ENCODE measurements at places on chromosomes 3 and 15.

DNA sequence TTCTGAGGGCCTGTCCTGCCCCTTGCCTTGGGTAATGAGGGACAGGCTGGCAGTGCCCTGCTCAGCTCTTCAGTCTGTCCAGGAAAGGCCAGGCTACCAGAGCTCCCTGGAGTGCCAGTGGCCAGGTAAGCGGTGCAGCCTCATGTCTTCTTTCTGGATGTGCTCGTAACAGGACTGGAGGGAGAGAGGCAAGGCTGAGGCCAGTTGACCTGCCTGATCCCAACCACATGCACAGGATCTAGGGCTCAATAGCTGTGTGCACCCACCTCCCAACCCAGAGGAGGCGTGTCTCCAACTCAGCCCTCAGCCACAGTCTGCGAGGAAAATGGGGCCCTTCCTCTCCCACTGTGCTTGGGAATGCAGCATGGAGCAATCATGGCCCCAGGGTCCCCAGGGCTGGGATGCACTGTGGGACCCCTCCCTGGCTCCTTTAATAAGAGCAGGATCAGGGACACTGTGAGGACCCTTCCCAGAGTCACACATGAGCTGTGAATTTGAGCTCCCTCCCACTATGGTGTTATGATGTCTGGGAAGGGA is 22.5 kb downstream of the ALS2CL start:
- DNase-seq: no peak

GRCh38 chr3:179299999-179300613 is 22.7 kb upstream of the ZNF639 start:
- DNase-seq: no peak

DNA sequence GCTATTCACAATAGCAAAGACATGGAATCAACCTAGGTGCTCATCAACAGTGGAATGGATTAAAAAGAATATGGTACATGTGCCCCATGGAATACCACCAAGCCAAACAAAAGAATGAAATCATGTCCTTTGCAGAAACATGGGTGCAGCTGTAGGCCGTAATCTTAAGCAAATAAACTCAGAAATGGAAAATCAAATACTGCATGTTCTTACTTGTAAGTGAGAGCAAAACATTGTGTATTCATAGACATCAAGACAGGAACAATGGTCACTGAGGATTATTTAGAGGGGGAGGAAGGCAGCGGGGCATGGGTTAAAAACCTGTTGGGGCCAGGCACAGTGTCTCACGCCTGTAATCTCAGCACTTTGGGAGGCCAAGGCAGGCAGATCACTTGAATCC is 304.7 kb upstream of the ROBO2 start:
- no peak for DNase-seq

- no peak for DNase-seq
These were observed 246.2 kb downstream of the PLCL2 start for GRCh38 chr3:17130956-17131355.

- no peak for DNase-seq
These were observed 58.8 kb upstream of the GOLGA8A start for GRCh38 chr15:34496207-34496995.

GRCh38 chr3:115989684-115990421 is 366.5 kb downstream of the GAP43 start:
- no peak for DNase-seq

GRCh38 chr3:195148549-195148948 is 122.4 kb downstream of the XXYLT1 start:
- no peak for DNase-seq

- DNase-seq: no peak
These were observed 114.9 kb downstream of the MCTP2 start for GRCh38 chr15:94346282-94346681.

DNA sequence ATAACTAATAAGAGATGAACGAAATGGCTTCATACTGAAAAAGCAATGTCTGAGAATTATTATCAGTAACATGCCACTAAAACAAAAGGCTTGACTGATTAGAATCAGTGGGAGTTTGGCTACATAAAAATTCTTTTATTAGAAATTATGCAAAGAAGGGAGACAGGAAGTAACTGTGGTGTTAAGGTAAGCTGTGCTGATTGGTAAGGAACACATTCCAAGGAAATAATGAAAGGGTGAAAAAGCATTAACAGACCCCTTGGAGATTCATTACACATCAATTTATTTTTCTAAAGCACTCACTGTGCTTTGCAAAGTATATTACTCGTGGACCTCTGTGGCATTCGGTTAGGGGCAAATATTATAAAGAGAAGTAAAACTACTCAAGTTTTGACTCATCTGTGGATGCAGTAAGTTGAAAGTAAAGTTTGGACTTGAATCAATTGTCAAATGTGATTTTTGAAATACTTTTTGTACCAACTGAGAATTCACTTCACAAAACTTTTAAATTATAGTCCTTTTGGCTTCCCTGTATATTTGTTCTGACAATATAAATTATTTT is 176.1 kb upstream of the ZPLD1 start:
- DNase-seq: no peak

GRCh38 chr3:161500068-161500796 is 3.6 kb downstream of the OTOL1 start:
- DNase-seq: no peak

DNA sequence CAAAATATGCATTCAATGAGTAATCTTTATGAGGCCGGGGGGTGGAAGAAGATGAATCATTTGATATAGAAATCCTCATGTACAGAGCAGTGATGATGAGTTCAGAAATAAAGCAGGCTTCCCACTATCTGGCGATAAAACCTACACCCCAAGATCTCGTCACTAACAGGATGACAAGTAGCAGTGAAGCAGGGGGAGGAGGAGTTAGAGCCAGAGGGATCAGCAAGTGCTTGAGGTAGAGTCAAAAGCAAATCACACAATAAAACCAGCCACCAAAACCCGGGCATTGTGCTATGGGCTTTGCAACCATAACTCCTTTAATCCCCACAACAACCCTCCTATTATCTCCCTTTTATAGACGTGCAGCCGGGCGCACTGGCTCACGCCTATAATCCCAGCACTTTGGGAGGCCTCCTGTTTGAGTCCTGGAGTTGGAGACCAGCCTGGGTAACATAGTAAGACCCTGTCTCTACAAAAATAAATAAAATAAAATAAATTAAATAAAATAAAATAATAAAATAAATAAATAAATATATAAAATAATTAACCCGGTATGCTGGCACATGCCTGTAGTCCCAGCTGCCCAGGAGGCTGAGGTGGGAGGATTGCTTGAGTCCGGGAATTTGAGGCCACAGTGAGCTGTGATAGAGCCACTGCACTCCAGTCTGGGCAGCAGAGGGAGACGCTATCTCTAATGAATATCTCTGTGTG is 53.0 kb downstream of the STARD5 start:
- no peak for DNase-seq

DNA sequence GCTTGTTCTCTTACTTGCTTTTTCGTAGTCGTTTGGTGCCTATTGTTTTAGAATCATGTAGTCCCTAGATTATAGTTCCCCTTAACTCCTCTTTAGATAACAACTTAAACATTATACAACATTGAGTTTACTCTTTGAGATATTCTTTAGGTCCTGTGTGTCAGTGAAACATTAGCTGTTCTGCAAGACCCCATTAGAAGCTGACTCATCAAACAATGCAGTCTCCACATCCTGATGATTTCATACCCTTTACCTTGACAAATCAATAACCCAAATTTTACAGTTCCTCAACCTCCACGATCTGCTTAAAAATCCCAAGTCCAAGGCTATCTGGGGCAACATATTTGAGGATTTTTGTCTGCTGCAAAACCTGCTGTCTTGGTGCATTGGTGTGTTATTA is 582.9 kb downstream of the NSUN3 start:
- DNase-seq: no peak

DNA sequence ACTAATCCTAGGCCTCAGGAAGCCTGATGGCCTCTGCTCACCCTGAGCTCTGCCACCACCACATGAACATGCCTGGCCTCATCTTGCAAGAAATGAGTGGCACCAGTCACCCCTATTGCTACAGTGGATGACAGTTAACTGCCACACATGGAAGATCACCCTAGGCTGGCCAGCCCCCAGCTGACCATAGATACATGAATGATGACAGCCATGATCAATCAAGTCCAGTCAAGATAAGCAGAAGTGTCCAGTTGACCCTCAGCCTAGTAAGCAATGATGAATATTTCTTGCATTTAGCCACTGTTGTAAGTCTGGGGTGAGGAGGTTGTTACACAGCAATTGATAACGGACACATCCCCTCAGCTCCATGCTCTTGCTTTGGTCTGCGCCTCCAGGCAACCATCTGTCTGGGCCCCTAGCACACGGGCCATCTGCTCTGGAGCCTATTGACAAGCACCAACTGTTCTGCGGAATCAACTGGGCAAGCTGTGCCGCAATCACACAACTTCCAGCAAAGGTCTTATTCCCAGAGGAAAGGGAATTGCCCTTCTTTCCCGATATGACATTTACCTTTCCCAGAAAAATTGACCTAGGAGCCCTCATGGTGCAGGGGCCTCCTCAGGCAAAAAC is 2.2 kb upstream of the LYZL4 start:
- DNase-seq: no peak

DNA sequence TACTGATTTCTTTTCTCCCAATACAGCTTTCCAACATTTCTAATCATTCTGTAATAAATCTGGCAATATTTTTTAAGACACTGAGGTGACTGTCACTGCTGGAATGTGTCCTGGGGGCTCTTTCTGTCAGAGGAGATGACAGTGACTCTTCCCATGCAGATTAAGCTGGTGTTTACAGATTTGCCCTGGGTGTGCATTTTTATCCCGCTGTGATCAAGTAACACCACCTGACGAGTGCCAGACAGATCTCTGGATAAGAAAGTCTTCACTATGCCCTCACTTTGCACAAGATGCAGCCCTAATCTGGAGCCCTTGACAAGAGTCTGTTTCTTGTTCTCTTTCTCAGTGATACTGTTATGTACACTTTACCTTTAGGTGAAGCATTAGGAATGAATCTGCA is 477.7 kb downstream of the ZIC1 start:
- DNase-seq: no peak

DNA sequence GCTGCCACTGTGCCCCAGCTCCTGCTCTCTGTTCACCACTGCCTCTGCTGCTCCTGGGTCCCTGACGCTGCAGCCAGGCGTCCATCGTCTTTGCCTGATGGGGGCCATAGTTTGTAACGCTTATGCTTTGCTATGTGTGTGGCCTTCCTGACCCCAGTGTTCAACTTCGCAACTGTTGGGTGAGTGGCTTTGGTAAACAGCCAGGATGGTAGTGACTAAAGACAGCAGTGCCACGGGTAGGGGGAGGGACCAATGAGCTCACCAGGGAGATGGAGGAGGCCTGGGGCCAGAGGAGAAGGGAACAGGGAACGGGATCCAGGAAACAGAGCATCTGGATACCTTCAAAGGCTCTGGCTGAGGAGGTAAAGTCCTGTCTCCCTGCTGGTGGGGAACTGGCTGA is 75.9 kb upstream of the ALDH1L1 start:
- DNase-seq: no peak

- DNase-seq: no peak
These were observed 60.7 kb downstream of the RPL22L1 start for GRCh38 chr3:170809007-170809974.

DNA sequence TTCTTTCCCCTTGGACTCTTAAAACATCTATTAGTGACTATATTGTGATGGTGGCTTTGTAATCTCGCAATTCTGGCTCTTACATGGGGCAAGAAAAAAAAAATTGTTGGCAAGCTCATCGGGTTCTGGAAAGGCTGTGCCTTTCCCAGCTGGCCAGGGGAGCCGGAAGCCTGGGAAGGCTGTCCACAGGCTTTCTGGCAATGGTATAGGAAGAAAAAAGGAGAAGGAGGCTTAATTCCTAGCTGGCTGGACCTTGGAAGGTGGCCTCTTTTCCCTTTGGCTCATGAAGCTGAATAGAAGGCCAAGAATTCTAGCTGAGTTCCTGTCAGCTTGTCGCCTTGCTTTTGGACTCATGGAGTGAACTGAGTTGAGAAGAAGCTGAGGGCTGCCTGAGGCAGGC is 243.5 kb upstream of the SEMA6D start:
- DNase-seq: no peak

GRCh38 chr15:73710321-73710720 is 26.1 kb downstream of the CD276 start:
- no peak for DNase-seq

GRCh38 chr3:111923806-111924205 is 55.0 kb upstream of the ABHD10 start:
- no peak for DNase-seq

GRCh38 chr3:184186184-184186901 is at the start of gene ABCF3:
TSS of gene ABCF3 (plus strand) at chr3:184186199. CDS start at chr3:184186208, 9 bp downstream.
- no peak for DNase-seq

DNA sequence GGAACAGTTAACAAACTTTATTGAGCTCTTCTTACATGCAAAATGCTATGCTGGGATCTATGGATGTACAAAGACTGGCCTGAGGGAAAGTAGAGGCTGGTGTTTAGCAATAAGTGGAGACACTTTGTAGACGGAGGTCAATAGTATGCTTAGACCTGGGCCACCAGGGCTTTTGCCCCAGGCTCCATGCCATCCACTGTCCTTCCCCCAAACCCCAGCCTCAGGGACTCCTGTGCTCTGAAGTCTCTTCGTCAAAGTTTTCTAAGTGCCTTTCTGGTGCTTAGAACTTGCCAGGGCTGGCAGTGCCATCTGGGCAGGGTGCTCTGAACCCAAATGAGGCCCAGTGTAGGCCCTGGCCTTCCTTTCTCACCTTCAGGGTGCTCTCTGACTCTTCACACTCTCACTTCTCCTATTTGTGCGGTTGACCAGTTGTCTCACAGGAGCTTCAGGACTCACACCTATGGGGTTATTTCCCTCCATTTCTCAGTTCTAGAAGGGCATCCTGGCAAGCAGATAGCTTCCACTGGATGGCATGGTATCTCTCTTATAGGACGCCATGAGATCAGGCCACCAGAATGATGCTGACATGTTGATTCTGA is 21.8 kb upstream of the KCNAB1 start:
- no peak for DNase-seq

DNA sequence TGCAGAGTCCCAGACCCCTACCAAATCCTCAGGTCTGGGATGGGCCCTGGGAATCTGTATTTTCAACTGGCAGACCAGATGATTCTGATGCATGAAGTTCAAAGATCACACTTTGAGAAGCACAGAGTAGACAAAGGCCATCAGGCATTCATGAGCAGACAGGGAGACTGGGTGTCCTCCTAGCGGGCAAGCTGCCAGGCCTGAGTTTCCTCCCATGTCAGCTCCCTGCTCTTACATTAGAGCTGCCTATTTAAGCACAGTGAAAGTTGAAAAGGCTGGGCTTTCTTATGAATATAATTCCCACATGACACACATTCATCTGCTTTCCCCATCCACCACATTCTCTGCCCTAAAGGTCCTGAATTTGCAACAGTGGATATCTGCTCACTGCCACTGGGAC is 14.0 kb downstream of the CAPN3 start:
- no peak for DNase-seq

DNA sequence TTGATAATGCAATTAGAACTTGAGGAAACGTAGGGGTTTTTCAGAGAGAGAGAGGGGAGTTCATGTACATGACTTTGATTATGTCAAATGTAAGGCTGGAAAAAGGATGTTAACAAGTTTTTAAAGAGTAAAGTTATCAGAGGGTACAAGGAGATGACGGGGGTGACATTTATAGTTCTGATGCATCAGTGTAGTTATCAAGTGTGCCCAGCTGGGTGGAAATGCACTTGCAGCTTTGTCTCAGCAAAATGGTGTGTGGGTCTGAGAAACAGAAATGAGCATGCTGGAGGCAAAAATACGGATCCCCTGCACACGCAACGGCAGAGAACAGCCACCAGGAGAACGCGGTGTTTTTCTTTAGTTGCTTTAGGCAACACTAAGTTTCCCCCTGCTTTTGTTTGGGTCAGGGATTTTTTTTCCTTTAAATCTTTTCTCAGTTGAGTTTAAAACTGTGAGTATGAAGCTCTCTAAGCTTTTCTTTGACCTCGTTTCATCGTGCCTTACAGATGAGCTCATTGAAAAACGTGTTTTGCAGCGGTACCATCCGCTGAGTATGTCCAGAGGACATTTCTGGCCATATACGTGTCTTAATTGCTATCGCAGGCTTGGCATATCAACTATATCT is 205.4 kb downstream of the PDZRN3 start:
- no peak for DNase-seq
